Activated naive CD8-positive, alpha-beta T cell treated with anti-CD3 and anti-CD28 coated beads, Interleukin-2, amount 50 U/mL, for 24 hours (primary cell): ENCODE measurements at places on chromosomes 5 and 9.

DNA sequence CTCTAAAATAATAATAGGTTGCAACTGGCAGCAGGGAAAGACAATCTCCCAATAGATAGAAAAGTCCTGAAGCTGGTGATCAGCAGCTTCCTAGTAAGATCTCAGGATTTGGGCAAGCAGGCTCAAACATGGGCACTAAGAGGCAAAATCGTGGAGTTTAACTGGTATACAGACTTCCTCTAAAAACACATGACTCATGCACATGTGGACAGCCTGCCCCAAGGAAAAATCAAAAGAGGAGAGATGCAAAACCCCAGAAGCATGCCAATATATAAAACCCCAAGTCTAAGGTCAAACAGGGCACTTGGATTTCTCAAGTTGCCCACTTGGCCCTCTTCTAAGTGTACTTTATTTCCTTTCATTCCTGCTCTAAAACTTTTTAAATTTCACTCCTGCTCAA is 62.8 kb downstream of the CDKN2A start:
- DNase-seq: no peak

DNA sequence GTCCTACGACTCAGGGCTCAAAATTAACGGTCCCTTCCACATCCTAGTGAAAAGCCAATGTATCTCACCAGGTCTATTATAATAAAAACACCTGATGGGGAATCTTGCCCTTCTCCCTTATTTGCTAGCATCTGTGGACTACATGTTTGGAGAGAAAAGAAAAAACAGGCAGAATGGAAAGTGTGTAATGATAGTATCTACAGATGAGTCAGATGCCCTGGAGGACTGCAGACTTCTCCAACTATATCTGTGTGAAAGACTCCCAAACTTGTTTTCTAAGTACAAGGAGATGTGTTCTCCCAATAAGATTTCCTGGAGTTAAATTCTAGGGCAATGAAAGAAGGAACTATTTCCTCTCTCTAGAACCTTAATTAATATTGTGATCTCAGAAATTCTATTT is 66.0 kb downstream of the FOXB2 start:
- no peak for DNase-seq

- DNase-seq: no peak
These were observed 25.3 kb upstream of the ZNF622 start for GRCh38 chr5:16490911-16491310.

- DNase-seq: no peak
These were observed 593.3 kb upstream of the ARRDC3 start for GRCh38 chr5:91976451-91976850.

DNA sequence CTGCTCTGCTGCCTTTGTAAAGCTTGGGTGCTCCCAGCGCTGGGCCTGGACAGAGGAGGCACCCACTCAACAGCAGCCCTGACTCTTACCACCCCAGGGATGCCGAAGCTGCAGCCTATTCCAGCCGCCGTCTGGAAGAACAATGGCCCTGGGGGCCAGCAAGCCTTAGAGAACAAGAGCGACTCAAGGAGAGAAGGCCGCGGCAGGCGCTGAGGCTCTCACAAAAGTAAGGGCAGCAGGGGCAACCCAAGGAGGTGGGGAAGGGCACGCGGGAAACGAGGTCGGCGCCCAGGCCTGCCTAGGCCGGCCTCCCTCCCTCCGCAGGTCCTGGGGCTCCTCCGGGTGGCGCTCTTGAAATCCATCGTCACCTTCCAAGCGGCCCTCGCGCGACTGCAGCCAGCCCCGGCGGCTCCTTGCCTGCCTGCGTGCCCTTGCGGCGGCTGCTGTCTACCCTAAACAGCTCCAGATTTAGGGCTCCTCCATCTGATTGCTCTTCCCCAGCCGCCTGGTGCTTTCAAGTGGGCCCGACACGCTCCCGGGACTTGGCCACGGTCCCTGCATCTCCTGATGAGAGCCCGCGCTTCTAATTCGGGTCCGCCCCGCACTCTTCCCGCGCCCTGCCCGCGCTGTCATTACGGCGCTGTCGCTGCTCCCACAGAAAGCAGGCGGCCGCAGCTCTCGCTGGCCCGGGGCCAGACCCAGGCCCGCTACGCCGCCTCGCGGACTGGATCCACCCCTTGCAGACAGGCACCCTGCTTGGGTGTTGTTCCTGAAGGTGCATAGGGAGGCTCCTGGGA is 213.3 kb downstream of the SEMA6A start:
- no peak for DNase-seq

DNA sequence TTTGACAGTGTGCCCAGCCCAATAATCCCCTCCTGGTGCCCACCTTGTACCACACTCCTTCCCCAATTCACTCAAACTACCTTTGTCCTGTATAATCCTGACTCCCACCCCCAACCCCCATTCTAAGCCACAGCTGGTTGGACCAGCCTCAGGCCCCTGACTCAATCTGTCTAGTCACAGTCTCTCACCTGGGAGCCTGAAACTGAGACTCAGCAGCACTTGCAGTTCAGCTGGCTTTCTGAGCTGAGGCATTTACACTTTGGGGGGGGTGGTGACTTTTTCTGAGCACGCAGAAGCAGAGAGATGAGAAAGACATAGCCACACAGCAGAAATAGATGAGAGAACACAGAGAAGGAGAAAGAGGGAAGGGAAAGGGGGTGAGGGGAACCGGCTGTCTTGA is 247.3 kb downstream of the MAN2A1 start:
- DNase-seq: peak; percentile 16

- no peak for DNase-seq
These were observed 517.0 kb downstream of the CCDC171 start for GRCh38 chr9:16069671-16070454.

- DNase-seq: no peak
These were observed 33.5 kb upstream of the HSPB3 start for GRCh38 chr5:54421976-54422375.

DNA sequence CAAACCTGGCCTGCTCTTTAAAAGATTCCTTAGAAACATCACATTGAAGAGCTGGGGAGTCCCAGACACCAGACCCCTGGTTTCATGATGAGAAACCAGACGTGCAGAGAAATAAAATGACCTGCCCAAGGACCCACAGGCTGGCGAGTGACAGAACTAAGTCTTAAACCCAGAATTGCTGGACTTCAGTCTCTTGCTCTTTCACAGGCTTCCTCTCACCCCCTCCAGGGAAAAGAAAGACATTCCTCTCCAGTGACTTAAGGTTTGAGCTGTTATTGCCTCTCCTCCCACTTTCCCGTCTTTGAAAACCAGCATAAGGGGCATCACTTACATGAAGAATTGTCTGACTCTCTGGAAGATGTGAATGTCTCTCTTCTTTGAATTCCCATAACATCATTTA is 535.2 kb downstream of the IRX1 start:
- no peak for DNase-seq

DNA sequence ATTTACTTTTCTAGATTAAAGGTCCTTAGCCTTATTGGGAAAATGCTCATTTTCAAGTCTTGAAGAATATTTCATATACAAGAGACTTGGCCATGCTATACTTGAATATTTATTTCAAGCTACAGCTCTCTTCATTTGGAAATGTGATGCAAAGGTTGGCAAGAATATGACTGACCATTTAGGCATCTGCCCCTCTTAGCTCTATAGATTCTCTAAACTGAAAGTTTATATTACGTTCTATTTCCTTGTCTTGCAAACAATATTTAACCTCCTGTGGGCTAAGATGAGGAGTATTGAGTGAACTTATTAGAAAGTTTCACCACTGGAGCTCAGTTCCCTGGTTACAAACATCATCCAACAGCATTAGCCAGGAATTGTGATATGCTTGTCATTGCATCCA is 593.1 kb downstream of the MAT2B start:
- DNase-seq: no peak

DNA sequence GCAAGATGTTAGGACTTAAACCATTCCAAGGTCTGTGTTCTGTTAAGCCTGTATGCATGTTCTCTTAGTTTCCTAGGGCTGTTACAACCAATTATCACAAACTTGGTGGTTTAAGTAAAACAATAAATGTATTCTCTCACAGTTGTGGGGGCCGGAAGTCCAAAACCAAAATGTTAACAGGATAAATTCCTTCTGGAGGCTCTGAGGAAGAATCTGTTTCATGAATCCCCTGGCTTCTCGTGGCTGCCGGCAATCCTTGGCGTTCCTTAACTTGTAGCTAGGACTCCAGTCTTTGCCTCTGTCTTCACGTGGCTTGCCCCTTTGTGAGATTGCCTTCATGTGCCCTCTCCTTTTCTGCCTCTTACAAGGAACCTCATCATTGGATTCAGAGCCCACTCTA is 30.4 kb downstream of the FEM1C start:
- no peak for DNase-seq

DNA sequence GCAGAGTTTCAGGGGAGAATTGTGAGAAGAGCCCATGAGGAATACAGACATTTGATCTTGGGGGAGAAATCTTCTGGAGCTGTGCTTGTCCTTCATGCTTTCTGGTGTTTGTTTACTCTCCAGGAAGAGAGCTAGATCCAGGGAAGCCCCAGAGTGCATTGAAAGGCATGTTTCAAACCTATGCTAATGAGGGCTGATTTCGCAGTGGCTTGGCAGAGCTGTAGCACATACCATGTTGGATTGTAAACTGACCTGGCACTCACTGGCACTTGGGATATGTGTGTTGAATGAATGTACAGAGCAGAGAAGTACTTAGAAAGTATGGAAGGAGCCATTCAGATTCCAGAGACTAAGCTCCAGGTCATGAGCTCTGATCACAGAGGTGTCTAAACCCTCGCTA is 30.9 kb downstream of the TNFSF8 start:
- DNase-seq: no peak

- no peak for DNase-seq
These were observed 161.7 kb upstream of the CDH12 start for GRCh38 chr5:23014825-23015224.

- DNase-seq: no peak
These were observed 471.9 kb upstream of the RGMB start for GRCh38 chr5:98301547-98301946.

DNA sequence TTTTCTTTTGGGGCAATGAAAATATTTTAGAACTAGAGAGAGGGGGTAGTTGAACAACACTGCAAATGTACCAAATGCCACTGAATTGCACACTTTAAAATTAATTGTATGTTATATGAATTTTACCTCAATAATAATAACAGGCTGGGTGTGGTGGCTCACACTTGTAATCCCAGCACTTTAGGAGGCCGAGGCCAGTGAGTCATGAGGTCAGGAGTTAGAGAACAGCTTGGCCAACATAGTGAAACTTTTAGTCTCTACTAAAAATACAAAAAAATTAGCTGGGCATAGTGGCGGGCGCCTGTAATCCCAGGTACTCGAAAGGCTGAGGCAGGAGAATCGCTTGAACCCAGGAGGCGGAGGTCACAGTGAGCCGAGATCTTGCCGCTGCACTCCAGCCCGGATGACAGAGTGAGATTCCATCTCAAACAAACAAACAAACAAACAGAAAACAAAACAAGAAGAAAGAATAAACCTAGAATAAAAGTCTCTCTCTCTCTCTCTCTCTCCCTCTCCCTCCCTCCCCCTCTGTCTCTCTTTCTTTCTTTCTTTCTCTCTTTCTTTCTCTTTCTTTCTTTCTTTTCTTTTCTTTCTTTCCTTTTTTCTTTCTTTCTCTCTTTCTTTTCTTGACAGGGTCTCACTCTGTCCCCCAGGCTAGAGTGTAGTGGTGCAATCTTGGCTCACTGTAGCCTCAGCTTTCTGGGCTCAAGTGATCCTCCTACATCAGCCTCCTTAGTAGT is 91.1 kb downstream of the BASP1 start:
- no peak for DNase-seq

DNA sequence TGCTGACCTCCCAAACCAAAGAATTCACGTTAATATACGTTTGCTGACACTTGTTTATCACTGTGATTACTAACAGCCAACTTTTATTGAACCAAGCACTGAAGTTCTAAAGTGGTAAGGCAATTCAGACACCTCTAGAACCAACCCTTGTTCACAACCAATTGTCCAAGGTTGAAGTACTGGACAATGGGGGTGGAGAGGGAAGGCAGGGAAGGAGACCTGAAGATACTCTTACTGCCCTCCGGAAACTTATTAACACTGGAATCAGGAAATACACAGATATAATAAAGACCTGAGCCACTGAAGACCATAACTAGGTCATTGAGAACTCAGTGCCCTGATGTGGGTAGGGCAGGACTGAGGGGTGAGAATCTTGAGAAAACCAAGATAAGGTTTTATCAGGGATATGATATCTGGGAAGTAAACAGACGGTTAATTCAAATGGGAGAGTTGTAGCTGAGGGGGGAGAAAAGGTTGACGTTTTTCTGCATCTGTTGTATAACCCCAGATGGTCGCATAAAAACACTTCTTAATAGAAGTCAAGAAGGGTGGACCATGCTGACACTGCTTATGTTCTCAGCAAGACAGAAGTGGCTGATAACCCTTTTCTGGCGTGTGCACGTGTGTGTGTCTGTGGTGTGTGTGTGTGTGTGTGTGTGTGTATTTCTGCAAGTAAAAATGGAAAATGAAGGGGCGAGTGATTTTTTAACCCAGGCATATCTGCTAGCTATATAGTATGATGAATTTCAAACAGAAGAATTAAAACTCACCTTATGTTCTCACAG is 125.9 kb downstream of the LHFPL2 start:
- DNase-seq: no peak

DNA sequence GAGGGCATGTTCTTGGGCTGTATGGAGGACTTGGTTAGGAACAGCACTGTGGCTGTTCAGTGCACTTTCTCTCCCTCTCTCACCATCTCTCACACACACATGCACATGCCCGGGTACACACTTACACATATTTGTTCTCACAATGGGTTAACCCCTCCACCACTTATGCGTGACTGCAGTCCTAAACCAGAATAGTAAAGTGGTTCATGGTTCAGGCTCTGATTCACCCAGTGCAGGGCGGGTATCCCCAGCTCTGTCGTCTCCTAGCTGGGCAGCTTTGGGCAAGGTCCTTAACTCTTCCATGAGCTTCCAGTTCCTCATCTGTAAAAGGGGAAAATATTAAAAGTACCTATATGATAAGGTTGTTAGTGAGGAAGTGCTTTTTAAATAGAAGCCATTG is 45.3 kb upstream of the GALNT10 start:
- no peak for DNase-seq

DNA sequence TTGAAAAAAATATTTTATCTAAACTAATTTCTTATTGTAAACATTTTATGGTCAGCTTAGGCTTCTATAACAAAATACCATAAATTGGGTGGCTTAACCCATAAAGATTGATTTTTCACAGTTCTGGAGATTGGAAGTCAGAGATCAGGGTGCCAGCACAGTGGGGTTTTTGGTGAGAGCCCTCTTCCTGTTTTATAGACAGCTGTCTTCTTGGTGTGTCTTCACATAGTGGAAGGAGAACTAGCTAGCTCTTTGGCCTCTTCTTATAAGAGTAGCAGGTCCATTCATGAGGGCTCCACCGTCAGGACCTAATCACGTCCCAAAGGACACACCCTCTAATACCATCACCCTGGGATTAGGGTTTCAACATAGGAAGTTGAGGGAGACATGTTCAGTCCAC is 26.6 kb downstream of the OTULINL start:
- DNase-seq: no peak

GRCh38 chr9:77251050-77251449 is 73.7 kb downstream of the VPS13A start:
- DNase-seq: no peak
